ENCODE measurements at places on chromosomes 4 and X.

DNA sequence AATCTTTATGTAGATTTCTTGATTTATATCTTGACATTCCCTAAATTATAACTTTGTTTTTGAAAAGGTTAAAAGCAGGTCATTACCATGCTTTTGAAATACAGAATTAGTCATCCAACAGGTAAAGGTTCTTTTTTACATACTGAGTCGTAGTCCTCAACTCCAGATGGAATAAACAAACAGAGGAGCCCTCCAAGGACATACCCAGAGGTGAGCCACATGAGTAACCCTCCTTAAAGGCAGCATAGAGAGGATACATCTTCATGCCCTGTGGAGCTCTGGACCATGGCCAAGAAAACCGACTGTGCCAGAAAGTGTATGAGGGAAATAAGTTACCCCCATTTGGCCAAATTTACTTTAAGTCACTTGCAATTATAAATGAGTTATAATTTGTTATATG is 95.3 kb upstream of the MCF2 start:
- no peak for DNase-seq

- no peak for DNase-seq
These were observed 151.1 kb upstream of the TBC1D9 start for GRCh38 chr4:140906993-140907962.

GRCh38 chrX:13026877-13027652 is 17.4 kb downstream of the FAM9C start:
- DNase-seq: no peak

DNA sequence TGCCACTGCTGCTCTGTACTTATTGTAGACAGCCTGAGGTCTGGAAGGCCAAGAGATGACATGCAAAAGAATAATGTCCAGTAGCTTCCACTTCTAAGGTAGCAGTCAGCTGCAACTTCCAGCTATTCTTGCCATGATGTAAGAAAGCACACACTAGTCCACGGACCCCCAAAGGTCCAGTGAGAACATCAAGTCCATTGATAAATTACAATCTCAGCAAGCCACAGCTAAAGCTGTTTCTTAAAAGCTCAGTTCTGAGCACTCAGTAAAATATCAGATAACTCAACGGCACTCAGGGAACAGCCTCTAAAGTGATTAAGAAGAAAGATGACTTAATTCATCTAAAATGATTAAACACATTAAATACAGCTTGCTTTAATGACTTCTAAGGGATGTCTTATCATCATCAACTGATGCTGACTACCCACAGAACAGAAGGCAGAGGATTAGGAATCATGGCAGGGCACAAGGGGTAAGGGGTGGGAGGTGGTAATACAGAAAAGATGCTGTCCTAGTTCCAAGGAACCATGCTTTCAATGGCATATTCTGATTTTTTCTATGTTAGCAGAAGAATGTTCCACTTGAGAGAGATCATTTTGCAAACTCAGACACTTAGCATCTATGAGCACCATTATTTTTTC is 99.1 kb upstream of the CBR4 start:
- no peak for DNase-seq
